ENCODE measurements at places on chromosomes 16 and 17.
A peak's percentile ranks its signal among the peaks of the same experiment; 100 is the strongest.

DNA sequence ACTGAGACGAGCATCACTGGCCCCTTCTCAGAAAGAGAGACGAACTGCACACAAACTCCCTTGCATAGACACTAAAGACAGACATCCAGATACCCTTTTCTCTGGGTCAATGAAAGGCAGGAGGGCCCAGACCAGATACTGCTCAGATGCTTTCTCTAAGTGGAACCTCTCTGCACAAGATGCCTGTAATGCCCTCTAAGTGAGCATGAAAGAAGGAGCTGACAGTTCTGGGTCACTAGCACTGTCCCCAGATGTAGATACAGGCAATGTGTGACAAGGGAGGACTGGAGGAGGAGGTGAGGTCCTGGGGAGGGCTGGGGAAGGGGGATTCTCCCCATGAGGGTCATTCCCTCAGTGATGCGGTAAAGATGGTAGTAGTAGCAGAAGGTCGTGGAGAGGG, 501.0 kb upstream of the CDH11 start:
- DNase-seq, result no peak

DNA sequence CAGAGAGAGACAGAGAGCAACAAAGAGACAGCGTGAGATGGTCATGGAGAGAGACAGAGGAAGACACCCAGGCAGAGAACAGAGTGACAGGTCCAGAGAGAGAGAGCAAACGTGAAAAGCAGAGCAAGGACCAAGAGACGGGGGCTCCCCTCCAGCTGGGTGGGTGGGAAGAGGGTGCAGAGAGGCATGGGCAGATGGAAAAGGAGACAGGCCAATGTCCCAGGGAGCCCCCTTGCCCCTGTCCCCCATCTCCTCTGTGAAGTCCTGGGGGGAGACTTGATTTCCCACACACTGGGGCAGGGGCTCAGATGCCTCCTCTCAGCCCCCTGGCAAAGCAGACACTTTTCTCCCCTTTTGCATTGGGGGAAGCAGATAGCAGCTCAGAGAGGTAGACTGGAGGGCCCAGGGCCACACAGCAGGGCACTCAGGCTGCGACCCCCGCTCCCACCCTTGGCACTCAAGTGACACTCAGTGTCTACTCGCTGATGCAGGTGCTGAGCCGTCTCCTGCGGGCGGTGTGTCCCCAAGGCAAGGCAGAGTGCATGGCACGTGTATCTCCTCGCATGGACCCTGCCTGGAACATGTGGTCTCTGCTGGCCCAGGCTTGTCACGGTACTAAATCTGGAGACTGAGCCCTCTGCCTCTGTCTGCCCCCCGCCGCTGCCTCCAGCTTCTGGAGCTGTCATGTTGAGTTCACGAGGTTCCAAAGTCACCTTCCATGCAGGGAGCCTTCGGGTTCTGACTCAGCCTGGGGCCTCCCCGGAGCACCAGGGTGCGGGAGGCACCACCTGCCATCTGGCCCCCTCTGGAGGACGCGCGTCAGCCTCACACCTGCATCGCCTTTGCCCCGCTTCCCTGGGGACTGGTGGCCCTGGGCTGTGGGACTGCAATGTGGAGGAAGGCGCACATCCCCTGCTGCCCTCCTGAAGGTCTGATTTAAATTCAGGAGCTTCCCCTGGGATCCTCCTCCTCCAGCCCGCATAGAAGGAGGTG, 215.9 kb upstream of the GSE1 start:
- no peak for DNase-seq

- no peak for DNase-seq
Observed at GRCh38 chr16:2786061-2786825, 1.1 kb downstream of the PRSS33 start.

- DNase-seq, result no peak
Observed at GRCh38 chr16:67763066-67763465, 43.3 kb downstream of the RANBP10 start.

DNA sequence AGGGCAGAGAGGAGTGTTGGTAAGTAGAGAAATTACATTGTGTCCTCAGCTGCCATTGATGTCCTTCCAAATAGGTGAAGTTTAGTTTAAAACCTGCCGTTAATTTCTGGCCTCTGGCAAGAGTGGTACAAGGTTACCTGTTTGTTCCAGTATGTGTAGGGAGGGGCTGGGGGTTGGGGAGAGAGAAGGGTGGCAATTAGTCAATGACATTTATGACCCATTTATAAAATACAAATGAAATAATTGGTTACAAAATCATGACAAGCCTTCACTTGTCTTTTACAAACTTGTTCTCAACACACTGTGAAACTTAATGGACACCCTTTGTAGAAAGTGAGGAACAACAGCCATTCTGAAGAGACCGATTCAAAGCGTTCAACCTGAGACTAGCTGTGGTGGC, 281.0 kb downstream of the FTO start:
- no peak for DNase-seq

DNA sequence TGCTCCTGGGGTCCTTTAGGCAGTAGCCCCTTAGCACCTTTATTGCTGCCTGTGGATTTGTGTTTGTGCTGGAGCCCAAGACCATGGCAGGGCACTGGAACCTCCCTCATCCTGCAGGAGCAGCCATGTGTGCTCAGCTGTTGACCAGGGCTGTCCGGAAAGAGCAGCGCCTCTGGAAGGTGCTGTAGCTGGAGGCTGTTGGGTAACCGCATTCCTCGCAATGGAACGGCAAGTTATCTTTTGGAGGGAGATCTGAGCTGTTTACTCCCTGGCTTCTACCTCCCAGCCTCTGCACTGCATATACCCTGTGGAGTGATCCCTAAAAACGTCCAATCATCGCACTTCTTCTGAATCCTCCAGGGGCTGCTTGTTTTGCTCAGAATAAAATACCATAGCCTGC, 291.0 kb downstream of the SNX29 start:
- DNase-seq, result no peak

DNA sequence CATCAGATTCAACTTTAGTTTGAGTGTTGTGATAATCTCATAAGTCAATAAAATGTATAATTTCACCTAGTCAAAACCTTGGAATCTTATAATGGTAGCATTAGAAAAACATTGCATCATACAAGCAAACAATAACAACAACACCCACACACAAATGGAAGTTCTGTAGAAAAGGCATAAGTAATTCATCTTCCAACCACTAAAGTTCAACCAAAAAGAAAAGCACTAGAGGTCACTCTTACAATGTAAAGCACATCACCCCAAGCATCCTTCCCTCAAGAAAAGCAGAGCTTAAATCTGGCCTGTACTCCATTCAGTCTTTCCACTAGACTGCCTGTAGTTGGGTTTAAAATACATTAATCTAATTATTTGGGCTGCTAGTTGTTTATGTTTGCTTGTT, 1.8 kb downstream of the CNTNAP4 start:
- peak; percentile 34 for DNase-seq

GRCh38 chr16:88807626-88808453, 3.9 kb downstream of the APRT start:
- no peak for DNase-seq

DNA sequence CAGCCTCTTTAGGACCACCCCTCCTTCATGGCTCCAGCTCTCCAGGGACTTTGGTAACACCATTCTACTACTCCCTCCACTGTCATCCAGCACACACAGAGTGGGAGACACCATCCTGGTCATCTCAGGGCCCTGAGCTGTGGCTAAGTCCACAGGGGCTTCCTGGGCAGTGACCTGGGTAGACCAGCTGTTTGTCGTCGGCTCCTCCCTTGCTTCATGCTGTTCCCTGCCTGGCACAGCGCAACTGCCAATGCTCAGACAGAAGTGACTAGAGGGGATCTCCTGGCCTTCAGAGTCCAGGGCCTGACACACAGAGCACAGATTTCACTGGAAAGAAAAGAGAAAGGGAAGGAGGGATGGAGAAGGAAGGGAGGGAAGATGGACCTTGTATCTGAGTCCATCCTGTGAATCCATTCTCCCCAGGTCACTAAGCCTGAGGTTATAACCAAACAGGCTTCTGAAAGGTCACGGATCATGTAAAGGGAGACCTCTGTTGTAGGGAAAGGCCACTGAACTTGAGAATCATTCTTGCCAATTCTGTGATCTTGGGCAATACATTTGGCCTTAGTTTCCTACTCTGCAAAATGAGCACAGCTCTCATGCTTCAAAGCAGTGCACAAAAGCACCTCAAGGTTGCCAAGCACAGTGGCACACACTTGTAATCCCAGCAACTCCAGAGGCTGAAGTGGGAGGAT, 18.5 kb upstream of the PHB1 start:
- DNase-seq, result no peak

DNA sequence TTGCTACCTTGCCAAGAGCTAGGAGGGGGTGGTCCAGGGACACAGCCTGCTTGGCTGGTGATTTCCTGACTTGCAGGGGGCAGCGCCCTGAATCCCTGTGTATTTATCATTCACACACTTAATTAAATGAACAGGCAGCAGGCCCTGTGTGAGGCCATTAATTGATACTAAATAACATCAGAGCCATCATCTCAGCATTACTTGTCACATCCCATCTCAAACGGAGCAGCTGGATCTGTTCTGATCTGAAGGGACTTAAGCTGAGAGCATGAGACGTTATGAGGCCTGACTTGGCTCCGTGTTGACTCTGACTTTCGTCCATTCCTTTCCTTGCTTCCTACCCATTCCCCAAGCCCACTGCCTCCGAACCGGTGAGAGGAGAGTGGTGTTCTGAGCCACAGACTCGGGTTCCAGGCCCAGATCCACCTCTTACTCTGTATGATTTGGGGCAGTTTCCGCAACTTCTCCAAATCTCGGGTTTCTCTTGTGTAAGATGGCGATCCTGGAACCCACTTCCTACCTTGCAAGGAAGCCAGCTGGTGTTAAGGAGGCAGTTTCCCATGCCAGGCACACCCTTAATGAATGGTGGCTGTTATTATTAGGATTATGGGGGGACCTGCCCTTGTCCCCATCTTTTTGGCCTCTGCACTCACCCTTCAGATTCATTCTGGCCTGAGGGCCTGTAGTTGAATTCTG, 33.8 kb downstream of the CACNA1G start:
- DNase-seq, result no peak

DNA sequence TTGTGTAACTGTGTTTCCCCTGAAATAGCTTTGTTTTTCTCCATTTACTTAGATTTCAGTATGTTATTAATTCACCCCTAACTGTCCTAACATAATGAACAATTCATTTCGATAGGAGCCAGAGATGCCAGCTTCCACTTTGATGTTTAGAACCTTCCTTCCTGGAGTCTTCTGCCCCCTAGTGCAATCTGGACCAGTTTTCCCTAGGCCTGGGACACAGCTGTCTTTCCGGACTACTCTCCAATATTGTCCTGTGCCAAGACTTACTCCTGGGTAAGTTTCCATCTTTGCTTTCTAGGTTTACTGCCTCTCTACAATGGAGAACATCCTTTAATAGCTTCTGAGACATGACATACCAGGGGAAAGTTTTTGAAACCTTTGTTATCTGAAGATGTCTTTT, 12.8 kb downstream of the RECQL5 start:
- DNase-seq, result no peak

DNA sequence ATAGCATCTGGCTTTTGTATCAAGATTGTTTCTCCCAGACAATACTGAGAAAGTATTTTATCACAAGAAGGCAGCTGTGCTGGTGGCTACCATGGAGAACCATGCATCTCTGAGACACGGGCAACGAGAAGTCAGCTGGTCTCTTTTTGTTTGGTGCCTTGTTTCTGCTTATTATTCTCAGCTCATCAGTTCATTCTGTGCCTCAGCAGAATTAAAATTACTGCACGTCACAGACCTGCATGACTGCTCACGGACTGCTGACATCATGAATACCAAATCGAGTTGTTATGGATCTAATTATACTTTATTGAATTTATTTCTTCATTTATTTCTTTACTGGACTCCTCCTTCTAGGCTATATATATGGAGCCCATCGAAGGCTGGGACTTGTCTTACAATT, 19.0 kb upstream of the PMP22 start:
- no peak for DNase-seq

DNA sequence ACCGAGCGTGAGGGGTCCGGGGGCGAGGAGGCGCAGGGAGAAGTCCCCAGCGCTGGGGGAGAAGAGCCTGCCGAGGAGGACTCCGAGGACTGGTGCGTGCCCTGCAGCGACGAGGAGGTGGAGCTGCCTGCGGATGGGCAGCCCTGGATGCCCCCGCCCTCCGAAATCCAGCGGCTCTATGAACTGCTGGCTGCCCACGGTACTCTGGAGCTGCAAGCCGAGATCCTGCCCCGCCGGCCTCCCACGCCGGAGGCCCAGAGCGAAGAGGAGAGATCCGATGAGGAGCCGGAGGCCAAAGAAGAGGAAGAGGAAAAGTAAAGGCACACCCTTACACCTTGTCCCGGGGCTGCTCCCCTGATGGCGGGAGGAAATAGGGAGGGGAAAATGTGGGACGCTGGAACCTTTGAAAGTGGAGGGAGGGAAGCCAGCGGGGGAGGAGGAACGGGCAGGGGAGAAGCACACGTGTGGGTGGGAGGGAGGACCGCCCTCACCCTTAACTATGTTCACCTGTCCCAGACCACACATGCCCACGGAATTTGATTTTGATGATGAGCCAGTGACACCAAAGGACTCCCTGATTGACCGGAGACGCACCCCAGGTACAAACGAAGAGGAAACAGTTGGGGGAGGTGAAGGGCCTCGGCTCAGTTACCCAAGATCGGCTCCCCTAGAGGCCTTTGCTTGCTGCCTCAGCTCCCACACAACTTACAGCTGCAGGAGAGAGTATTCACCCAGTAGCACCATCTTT, 916 bp downstream of the PAGR1 start:
- no peak for DNase-seq

GRCh38 chr16:12802048-12802447, 1.6 kb downstream of the CPPED1 start:
- DNase-seq, result no peak

GRCh38 chr17:28379814-28380801, 8.6 kb downstream of the SARM1 start:
- no peak for DNase-seq

GRCh38 chr17:30084788-30085187, 31.8 kb upstream of the NSRP1 start:
- no peak for DNase-seq

- DNase-seq, result no peak
Observed at GRCh38 chr17:19533718-19534561, at the start of gene SLC47A1. SLC47A1 (plus strand) TSS chr17:19533854; CDS start chr17:19533940, 86 bp downstream.

GRCh38 chr16:23163921-23164320, 14.7 kb upstream of the USP31 start:
- no peak for DNase-seq

DNA sequence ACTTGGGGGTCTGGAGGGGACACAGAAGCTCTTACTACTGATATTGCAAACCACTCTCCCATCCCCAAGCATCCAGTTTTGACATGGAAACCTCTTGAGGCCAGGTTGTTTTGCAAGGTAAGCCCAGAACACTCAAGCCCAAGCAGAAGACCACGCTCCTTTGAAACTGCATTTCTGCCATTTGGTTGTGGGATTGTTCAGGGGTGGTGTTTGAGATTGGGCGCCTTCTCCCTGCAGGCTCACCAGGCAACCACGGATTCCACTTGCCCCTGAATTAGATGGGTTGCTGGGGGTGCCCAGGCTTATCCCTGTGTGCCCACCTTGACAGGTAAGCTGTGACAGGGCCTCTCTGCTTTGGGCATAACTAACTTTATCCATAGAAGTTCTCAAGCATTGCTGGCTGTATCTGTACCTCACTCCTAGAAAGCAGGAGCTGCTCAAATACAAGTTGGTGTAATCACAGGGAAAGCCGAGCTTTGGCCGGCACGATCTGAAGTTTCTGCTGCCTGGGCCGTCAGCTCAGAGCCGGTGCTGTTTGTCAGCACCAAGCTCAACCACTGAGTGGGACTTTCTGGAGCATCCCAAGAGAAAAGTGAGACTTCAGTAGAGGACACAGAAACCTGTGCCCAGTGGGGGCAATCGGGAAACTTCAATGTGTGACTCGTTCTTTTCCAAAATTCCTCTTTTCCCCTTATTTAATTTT, 93.6 kb downstream of the CYLD start:
- no peak for DNase-seq

All from NCI-H1417 treated with DMSO at 0.1 percent for 48 hours (cell line).